ENCODE measurements at places on chromosomes 7 and 10.
A peak's percentile ranks its signal among the peaks of the same experiment; 100 is the strongest.

DNA sequence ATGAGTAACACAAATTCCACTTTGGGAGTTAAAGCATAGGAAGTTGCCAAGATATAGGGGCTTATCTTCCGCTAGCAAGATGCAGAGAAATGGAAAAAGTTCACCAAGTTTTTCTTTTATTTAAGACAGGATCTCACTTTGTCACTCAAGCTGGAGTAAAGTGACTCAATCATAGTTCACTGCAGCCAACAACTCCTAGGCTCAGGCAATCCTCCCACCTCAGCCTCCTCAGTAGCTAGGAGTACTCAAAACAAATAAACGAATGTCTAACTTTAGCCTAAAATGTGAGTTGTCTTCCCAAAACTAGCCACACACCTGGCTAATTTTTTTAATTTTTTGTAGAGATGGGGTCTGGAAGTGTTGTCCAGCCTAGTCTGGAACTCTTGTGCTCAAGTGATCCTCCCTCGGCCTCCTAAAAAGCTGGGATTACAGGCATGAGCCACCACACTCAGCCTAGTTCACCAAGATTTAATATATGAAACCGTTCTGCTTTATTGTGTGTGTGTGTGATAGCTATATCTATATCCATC, 9.9 kb downstream of the VIM start:
- no peak for DNase-seq

GRCh38 chr10:88182601-88182930, 319.1 kb downstream of the PTEN start:
- DNase-seq, result no peak

GRCh38 chr10:82866424-82867020, 991.5 kb downstream of the NRG3 start:
- no peak for DNase-seq

- DNase-seq, result peak; percentile 77
These were observed 28.5 kb upstream of the DPYSL4 start for GRCh38 chr10:132158122-132158741.

GRCh38 chr7:54546986-54547314, 4.8 kb downstream of the VSTM2A start:
- no peak for DNase-seq

DNA sequence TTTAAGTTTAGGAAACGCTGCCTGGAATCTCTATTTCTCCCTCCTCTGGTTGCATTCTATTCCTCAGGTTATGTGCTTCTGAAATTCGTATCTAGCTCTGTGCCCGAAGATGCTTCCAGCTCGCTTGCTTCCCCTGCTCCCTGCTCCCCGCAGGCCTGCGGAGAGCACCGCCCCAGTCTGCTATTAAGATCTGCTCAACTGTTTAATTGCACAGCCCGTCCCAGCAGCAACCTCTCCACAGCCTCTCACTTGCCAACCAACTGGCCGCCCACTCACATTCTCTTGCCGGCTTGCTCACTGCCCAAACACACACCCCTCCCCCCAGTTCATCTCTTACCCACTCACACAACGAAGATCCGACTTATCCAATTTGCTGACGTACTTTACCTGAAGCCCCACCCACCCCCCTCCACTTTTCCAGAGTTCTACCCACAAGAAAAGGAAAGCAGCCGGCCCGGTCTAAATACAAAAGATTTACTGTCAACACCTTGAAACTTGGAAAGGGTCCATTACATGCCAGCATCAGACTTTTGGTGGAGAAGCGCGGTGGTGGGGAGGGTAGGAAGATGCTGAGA, 167.3 kb upstream of the KLF14 start:
- DNase-seq, result no peak

DNA sequence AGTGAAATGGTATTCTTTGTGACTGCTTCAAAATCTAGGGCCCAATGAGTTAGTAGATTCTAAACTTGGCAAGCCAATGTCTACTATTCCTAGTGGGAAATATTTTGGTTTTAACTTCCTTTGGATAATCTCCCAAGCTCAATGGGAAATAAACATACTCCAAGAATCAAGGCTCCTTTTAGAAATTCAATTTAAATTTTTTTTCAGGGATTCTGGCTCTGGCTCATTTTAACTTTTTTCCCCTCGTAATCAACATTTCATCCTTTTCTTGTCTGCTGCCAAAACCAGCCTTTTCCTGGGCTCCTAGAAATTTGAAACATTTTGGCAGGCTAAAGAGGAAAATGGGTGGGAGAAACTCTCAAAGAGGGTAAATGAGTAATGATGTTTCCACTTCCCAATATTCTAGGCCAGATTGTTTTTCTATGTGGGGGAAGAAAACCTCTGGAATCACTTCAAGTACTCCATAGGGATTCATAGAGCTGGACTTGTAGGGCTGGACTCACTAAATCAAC, 85.6 kb upstream of the AGR3 start:
- no peak for DNase-seq

DNA sequence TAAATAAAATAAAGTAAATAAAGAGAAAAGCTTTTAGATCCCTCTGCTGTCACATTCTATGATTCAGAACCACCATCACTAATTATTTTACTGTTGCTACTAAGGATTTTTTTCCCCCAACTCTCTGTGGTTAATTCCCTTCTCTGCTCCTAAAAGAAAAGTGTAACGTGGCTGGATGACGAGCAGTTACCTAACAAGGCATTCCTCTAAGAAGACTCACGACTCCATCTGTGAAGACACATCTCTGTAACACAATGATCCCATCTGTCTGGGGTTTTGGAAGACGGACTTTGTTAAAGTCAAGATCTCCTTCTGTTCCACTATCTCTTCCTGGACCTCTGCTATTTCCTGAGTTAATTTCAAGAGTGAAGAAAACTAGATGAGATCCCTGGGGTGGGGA, 179.9 kb downstream of the SFMBT2 start:
- no peak for DNase-seq

GRCh38 chr7:74302745-74303221, 13.6 kb downstream of the CLIP2 start:
- DNase-seq, result no peak

DNA sequence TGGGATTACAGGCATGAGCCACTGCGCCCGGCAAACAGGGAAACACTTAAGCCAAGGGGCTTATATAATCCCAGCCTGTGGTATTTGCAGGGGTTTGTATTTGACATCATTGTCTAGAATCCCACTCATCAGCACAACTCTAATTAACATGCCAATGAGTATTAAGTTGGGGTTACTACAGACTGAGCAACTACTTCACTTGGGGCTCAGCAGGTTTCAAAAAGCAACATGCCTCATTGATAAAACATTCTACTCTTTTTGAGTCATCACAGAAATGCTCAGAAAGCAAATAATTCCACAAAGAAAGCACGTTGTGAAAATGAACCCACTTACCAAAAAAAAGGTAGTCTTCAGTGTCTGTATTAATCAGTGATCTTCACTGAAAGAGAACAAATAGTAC, 236.9 kb upstream of the CELF2 start:
- no peak for DNase-seq

- DNase-seq, result no peak
These were observed 321.8 kb downstream of the TCERG1L start for GRCh38 chr10:130989670-130990232.

DNA sequence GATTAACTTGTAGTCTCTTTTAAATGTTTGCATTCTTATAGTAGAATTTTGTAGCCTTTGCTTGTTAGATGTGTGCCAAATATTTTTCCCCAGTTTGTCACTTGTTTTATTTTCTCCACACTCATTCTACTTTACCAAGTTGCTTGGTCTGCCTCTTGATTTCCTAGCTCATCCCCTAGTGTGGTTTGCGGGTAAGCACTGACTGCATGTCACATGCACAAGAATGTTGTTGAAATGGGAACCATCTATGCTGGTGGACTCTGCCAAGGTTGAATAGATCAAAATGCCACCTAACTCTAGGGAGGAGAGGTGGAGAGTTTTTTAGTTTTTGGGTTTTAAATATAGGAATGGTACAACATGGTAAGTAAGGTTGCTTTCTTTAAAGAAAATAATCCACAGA, 47.6 kb downstream of the FZD1 start:
- no peak for DNase-seq

DNA sequence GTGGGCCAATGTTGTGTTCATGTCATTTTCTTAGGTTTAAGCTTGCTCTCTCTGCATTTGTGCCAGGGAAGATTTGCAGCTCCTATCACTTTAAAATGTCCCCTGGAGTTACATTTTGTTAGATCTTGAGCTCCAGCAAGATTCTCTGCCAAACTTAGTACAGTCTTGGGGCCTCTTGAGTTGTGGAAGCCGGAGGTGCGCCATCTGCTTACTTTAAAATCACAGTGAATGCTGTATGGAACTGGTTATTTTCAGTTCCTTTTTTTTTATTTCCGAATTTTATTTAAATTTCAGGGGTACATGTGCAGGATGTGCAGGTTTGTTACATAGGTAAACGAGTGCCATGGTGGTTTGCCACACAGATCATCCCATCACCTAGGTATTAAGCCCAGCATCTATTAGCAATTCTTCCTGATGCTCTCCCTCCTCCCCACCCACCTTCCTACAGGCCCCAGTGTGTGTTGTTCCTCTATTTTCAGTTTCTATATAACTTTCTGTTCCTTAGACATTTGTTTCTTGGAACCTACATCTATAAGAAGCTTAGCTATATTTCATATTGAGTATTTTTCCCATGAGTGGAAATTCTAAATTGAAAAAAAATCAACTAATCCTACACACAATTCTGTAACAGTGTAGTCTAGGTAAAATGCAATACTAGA, 114.4 kb upstream of the CREB5 start:
- no peak for DNase-seq

DNA sequence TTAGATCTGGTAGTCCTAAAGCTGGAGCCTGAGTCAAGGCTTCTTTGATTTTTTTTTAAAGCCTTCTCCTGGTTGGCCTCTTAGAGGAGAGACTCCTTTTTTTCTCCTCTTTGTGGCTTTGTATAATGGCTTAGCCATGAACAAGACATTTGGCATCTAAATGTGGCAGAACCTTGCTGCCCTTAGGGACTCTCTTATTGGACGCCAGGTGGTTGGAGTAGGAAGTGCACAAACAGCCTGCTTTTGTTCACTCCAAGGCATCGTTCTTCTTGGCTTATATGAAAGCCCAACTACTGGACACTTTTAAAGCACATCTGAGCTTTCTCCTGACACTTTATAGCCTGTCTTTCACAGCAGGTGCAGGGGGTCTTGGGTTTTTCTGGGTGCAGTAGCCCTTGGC, 25.0 kb downstream of the ZPBP start:
- peak; percentile 30 for DNase-seq

- DNase-seq, result no peak
These were observed 253.5 kb upstream of the LRGUK start for GRCh38 chr7:133873631-133874030.

DNA sequence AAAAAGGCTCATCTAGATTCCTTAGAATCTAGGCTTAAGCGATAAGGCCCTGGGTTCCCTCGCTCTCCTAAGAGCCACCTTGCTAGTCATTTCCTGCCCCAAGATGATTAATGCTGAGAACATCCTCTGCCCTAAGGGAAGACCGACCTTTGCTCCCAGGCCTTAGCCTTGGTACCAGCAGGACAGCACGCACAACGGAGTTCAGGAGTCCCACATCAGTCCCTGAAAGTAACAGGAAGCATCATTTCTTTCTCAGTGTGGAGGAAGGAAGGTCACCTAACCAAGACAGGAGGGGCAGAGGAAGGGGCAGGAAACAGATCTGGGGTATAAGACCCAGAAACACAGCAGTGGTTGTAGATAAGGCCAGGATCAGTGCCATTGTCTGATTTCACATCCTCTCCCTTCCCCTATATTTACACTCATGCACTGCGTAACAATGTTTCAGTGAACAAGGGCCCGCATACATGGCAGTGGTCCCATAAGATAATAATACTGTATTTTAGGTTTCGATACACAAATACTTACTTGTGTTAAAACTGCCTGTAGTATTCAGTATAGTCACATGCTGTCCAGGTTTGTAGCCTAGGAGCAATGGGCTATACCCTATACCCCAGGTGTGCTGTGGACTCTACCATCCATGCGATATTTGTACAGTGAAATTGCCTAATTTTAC, 8.1 kb upstream of the FAM107B start:
- DNase-seq, result no peak

GRCh38 chr7:70630440-70630817, 501.5 kb upstream of the GALNT17 start:
- DNase-seq, result no peak

DNA sequence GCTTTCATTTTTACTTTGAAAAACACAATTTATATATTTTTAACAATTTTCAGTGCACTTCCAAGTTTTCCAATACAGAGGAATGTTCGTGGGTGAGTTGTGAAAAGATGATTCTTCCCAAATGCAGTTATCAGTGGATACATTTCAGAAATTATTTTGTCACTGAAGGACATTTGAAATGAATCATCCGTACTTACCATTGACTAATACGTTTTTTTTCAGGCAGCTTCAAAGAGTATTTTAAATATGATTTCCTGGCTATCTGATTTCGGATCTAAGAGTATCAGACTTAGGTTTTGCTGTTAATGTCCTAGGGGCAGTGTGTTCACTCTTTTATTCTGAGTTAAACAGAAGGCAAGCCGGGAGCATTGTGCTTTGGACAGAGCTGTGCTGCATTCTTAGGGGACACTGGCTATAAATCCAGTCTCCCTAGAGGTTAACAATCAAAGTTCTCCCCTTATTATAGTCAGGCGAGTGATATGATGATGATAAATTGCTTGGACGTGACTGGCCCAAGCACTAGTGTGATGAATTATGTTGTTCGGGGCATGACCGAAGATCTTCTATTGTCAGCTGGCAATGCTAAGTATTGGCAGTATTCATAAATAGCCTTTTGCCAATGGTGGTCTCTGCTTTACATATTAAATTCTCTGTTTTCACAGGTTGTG, 4.5 kb downstream of the PTER start:
- no peak for DNase-seq

DNA sequence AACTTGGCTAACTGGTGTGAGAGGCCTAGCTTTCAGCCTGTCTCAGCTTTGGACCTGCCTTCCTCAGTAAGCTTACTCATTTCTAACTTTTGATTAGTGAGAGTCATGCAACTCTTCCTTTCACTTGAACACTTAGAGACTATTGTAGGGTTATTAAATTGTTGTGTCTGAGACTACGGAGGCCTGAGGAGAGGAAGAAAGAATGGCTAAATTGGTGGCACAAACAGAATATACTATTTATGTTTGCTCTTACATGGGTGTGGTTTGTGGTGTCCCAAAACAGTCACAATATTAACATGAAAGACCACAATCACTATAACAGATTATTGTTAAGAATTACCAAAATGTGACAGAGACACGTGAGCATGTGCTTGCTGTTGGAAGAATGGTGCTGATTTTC, 82.1 kb downstream of the TRIM24 start:
- no peak for DNase-seq

DNA sequence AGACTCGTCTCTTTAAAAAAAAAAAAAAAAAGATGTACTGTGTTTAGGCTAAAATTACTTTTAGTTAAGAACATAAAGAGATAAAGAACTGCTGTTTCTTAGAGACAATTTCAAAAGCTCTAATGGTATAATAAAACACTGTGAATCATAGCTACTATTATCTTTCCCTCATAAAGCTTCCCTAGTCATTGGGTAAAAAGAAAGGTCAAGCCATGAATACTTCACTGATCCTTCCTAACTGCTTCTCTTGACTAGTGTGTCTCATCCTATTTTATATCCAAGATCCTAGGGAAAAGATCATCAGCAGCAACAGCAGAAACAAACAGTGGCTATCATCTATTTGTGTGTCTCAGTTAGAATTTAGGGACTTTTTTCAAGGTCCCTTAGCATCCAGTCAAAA, 10.5 kb downstream of the YME1L1 start:
- no peak for DNase-seq

Data from CD4-positive, alpha-beta T cell treated with Interleukin-4 for 1 hour (primary cell).